ENCODE measurements at places on chromosomes 3 and 15.

DNA sequence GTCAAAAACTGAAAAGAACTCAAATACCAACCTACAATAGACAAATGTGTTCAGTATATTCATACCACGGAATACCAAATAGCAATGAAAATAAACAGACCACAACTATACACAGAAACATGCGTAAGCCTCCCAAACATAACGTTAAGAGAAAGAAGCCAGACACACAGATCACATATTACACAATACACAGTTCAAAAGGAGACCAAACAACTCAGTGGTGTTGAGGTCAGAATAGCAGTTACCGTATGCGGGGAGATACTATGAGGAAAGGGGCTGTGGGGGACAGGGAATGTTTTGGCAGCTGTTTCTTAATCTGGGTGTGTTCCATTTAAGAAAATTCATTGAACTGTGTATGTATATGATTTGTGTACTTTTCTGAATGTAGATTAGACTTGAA lies 6.6 kb downstream of the OSBPL10 start:
- no peak for DNase-seq

GRCh38 chr15:68615301-68615700 lies 36.5 kb downstream of the CORO2B start:
- no peak for DNase-seq

- DNase-seq, result no peak
These were observed 47.2 kb downstream of the DIPK2A start for GRCh38 chr3:144018776-144019175.

DNA sequence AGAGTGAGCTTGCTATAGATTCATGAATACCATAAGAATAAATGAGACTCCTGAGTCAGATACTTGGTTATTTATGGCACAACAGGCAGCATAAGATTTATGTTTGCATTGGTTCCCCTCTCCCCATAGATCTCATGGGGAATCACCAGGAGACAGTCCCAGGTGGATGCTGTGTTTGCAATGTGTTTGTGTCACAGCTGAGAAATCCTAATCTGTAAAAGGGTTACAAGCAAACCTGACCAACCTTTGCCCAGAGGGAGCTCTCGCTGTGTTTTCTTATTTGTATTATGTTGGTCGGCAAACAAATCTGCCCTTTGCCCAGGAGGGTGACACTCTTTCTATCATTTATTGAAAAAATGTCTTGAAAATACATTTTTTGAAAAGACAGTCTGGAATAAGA lies 236.2 kb downstream of the ZPLD1 start:
- no peak for DNase-seq

DNA sequence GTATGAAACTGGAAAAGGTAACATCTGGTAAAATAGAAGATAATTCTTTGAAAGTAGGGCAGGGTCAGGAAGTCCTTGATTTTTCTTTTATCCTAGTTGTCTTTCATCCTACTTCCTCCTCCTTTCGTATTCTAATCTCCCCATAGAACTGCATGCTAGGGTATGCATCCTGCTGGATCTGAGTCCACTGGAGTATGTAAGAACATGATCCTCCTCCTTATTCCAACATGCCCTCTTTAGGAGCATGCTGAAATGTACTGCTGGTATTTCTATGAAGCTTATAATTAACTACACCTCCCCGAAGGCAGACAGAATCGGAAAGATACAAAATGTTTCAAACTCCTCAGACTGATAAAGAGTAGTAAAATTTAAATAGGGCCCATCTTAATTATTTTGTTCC lies 493.8 kb downstream of the AGBL1 start:
- DNase-seq, result no peak

DNA sequence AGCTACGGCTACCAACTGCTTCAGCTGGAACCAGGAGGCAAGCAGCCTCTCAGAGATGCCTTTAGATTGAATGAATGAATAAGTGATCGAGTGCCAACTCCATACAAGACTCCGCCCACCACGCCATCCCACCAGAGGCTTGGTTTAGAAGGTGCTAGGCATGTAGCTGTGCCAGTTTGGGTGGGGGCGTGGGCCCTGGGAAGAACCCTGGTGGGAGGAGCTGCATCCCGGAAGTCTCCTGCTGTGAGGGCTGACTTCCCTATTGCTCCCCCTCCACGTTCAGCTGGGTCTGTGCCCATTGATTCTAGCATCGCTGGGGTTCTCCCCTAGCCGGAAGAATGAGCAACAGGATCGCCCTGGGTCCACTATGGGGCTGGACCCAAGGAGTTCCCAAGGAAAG lies 20.9 kb downstream of the LINGO1 start:
- DNase-seq, result no peak

DNA sequence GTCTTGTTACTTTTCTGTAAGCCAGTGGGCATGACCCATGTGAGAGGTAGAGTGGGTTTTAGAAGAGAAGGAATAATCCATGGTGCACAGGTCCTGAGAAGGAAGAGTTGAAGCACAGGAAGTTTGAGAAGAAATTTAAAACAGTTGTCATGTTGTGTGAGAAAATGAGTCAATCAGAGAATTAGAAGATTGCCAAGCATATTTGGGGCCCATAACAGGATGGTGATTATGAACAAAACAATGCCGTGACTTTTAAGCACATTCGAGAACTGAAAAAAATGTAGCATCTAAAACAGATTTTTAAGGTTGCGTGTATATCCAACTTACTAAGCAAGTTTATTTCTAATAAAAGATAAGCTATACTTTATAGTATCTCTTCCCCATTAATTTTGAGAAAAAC lies 198.7 kb downstream of the RORA start:
- DNase-seq, result no peak

DNA sequence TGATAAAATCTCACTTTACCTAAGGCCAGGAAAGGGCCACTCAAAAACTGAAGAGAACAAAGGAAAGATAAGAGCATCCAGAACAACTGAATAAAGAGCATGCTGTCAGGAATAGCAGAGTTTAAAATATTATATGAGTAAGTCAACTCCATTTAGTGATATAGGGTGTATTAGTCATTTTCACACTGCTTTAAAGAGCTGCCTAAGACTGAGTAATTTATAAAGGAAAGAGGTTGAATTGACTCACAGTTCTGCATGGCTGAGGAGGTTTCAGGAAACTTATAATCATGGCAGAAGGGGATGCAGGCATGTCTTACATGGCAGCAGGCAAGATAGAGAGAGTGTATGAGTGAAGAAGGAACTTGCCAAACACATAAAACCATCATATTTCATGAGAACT lies 778.0 kb upstream of the NECTIN3 start:
- no peak for DNase-seq

- no peak for DNase-seq
These were observed 25.9 kb downstream of the SERP1 start for GRCh38 chr3:150520408-150520807.

DNA sequence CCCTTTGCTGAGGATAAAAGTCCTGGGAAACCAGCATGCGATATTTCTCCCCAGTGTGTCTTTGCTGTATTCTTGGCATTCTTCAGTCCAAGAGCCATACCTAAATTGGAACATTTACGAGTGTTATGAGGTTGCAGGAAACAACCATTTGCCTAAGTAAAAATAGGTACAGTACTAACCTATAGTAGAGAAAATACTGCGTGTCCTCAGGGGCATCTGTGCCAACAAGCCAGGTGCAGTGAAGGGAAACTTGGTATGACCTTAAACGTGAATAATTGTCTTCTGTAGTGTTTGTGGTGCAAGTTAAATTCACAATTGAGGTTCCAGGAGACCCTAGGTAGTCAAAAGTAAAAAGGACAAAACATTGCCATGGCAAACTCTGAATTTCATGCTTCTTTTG lies 12.2 kb downstream of the IL5RA start:
- no peak for DNase-seq

DNA sequence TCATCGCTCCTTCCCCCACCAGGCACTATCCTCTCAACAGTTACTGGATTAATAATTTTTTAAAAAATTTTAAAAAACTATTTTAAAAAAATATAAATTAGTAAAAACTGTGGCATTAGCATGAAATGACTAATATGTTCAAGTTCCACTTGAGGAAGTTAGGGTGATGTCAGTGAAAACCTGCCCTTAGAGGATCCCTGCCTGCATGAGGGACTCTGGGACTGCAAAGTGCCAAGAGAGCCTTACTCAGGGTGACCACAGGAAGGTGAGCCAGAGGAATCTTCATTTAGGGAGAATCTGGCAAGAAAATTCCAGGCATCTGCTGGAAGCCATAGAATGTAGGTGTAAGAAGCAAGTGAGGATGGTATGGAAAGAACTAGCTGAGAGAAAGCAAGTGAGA lies 157.7 kb upstream of the BCL6 start:
- no peak for DNase-seq

DNA sequence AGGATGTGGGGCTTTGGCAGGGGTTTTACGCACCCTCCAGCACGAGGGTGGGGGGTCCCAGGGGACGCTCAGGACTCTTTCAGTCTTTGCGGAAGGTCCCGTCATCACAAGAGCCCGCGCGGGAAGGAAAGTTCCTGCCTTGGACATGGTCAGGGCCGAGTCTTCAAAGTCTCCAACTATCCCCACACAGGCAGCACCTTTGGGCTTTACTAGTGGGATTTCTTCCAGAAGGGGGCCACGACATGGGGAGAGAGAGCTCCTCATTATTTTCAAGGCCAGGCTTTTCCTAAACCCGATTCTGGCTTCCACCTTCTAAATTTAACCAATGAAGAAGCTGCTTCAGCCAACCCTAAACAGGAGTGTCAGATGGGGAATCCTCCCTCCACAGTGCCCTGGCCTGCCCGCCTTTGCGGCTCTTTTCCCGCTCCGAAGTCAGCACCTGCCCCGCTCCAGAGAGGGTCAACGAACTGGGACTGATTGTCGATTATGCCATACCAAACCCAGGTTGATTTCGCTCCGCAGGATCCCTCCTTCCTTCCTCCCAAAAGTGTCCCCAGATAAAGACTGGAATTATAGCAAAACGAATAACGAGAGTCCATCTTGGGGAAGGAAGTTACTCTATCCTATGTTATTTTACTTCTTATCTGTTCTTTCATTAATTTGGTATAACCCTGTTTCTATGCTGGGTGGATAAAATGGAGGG lies 11.0 kb downstream of the SHOX2 start:
- DNase-seq, result no peak

DNA sequence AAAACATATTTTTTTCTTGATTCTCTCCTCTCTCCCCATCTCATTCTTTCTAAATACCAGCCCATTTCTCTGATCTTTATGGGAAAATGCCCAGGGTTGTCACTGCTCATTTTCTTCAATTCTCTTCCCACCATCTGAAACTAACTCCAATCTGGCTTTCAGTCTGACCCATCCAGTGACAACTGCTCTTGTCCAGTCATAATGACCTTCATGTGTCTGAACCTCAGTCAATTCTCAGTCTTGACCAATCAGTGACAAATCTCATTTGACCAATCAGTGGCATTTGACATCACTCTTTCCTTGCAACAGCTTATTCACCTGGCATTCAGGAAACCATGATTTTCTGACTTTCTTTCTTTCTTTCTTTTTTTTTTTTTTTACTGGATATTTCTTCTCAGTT lies 15.1 kb downstream of the VEPH1 start:
- DNase-seq, result no peak

DNA sequence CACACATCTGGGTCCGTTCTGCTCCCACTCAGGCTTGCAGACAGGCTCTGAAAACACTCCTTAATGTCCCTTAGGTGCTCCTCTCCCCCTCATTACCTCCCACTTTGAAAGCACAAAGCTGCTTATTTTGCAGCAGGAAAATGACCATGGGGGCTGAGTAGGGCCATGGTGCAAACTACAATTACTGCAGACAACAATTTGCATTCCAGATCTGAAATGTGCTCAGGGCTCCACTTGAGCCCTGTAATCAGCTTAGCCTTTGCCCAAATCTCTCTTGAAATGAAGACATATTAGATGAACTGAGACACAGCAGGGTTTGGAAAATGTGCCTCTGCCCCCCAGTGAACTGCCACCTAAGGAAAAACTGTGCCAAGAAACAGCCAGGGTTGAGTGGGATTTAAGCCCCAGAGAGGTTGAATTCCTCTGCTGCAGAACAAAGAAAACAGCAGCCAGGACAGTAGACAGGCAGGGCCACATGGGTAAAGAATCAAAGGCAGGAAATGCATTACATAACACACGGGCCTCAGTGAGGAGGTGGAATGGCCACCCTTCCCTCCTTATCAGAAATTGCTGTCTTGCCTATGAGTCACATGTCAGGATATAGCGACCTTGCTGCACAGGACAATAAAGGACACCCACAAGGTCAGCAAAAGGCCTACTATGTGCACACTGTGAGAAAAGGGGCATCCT lies 126.8 kb upstream of the ARHGEF3 start:
- no peak for DNase-seq

DNA sequence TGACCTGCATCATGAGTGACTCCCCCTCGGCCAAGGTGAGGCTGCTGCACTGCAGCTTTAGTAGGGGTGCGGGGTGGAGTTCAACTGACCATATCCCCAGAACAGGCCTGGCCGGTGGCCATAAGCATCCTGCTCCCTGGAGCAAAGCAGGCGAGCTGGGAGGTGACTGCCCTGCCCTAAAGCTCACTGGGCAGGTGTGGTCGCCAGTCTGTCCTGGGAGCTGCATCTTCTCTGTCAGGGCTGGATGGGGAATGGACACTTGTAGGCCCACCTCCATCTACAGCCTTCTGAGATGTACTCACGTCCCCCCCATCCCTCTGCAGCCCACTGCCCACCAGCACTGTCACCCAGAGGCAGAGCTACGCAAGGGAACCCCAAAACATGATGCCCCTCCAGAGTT lies 14.5 kb downstream of the NBEAL2 start:
- DNase-seq, result no peak

DNA sequence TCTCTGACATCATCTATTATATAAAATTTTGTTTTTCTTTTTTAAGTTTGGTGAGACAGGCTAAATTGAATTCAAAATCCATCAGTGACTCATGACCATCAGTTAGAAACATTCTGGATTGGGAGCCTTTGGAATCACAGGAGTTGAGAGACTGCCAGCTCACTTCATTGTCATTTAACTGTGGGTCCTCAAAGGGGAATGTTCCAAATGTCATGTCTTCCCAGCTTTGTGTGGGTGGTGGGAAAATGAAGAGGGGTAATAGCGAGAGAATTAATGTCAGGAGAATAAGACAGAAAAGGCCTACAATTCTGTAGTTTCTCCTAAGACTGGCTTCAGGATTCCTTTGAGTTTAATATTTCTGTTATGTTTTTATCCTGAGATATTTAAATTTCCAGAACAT lies 1051.9 kb downstream of the FHIT start:
- DNase-seq, result no peak

- DNase-seq, result no peak
These were observed 63.8 kb upstream of the ACP3 start for GRCh38 chr3:132253262-132253878.

DNA sequence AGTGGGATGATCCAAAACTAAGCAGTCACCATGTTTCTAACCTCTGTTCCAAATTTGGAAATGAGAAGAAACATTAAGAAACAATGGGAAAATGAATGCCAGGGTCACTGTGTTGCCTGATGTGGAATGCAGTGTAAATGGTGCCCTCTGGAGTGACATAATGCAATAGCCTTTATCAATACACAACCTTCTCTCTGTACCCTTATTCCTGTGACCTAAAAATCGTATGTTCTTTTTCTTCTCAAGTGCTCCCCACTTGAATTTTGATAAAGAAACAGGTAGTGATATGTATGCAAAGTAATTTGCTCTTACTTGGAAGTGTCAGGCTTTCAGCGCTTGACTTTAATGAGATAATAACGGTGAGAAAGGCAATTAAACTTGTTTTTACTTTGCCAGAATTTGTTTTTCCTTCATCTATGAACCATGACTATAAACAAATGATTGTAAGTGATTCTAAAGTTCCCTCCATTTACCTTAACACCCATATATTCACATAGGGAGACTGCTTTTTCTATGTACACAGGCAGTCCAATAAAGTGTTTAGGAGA lies 145.8 kb upstream of the THRB start:
- no peak for DNase-seq

Data from activated T-helper 1 cell treated with anti-CD3 and anti-CD28 coated beads, Interleukin-2, amount 50 U/mL, for 16 hours (primary cell).